ENCODE measurements at places on chromosomes 1 and 21.

DNA sequence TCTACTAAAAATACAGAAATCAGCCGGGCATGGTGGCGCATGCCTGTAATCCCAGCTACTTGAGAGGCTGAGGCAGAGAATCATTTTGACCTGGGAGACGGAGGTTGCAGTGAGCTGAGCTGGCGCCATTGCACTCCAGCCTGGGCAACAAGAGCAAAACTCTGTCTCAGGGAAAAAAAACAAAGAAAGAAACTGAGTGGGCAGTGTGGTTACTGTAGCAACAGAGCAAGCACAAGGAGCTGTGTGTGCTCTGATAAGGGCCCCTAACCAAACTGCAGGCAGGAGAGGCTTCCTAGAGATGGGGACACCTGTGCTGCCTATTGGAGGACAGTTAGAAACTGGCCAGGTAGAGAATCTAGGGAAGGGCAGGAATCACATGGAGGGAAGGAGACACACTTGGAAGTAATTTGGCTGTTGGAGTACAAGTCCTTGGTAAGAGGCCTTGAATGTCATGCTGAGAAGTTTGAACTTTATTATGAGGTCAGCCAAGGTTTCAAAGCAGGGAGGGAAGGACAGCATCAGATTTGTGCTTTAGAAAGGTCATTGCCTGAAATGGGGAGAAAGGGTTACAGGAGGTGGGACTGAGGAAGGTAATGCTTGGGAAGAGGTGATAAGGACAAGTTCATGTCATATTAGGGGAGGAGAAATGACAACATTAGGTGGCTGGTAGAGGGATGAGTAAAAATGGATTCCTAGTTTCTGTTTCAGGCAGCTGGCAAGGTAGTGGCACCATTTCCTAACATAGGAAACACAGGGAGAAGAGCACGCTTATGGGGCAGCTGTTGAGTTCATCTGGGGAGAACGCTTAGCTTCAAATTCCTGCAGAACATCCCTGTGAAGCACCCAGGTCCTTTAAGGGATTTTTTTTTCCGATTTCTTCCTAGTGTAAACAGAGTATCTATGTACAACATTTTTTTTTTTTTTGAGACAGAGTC, 69.2 kb upstream of the ARTN start:
- no peak for DNase-seq

- DNase-seq = no peak
These were observed 35.6 kb downstream of the EEIG2 start for GRCh38 chr1:108595507-108595906.

DNA sequence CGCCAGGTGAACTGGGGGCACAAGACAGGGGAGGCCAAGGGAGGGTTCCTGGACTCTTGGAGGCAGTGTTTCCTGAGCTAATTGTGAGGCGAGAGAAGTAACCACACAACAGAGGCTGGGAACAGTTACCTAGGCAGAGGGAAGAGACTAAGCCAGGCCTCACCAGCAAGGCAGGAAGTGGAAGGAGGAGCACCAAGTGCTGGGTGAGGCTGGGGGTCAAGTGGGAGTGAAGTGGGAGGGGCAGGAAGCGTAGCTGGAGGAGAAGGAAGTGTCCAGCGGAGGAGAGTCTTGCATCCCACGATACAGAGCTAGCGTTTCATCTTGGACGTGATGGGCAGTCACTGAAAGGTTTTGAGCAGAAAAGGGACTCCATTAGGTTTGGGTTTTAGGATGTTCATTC, 48.3 kb upstream of the CAPZB start:
- no peak for DNase-seq

DNA sequence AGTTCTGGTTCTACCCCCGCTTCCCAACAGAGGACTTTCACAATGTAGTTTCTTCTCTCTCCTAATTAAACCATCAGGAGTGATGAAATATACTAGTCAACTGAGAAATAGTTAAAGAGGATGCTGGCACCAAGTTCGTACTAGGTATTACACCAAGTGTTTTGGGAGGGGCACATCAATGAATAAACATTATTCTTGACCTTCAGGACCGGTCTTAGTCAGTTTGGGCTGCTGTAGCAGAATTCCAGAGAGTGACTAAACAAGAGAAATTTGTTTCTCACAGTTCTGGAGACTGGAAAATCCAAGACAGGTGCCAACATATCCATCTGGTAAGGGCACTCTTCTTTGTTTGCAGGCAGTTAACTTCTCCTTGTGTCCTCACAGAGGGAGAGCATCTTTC, 103.8 kb downstream of the SPATA17 start:
- DNase-seq = no peak

- no peak for DNase-seq
These were observed 585.6 kb downstream of the PTBP2 start for GRCh38 chr1:97307151-97307550.

GRCh38 chr1:111535256-111536191, 32.1 kb upstream of the ADORA3 start:
- no peak for DNase-seq

DNA sequence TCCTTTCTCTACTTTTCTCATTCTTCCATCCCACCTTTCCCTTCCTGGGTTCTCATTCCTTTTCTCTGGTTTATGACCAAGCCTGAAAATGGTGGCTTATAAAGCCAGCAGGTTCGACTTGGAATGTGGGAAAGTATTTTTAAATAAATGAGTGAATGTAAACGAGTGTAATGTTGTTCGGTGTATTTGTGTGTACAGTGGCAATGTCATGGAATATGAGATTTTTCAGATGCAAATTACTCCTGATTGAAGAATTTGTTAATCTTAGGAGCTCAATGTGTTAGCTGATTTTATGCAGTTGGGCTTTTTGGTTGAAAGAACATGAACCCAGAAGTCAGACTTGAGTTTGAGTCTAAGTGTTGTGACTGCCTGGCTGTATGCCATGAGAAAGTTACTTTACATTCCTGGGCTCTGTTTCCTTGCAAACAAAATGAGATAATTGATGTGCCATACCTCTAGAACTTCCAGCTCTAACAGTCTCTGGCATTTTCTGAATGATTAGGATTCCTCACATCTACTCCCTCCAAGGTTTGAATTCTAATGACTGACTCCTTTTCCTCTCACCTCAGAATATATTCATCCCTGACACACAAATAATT, 6.6 kb downstream of the SGIP1 start:
- DNase-seq = no peak

DNA sequence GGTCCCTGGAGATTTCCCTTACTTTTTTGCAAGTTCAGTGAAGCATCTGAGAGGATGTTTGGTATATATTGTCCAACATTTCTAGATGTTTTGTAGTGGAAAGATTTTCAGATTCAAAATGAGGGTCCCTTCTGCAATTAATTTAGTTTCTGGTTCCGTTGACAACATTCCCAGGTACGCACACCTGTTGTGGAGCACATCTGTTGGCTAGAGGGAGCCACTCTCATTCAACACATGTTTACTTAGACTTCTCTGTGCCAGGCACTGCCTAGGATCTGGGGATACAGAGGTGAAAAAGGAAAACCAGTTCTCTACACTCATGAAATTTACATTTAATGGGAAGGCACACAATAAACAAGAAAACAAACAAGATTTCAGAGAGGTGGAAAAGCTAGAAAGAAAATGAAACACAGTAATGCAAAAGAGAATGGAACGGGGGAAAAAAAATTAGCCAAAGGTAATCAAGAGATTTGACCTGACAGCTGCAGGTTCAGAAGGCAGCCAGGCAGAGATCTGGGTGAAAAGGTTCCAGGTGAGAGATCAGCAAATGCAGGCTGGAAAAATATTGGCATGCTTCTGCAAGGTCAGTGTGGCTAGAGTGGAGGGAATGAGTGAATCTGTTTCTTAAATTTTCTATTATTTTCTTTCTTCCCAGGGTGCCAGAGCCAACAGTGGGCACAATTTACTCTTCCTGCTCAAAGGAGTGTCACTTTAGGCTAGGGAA, 48.4 kb upstream of the KAZN start:
- DNase-seq = no peak

GRCh38 chr1:182786223-182786994, 3.2 kb upstream of the NPL start:
- DNase-seq = peak; percentile 85
